ENCODE measurements at places on chromosomes 5 and 9.
A peak's percentile ranks its signal among the peaks of the same experiment; 100 is the strongest.

DNA sequence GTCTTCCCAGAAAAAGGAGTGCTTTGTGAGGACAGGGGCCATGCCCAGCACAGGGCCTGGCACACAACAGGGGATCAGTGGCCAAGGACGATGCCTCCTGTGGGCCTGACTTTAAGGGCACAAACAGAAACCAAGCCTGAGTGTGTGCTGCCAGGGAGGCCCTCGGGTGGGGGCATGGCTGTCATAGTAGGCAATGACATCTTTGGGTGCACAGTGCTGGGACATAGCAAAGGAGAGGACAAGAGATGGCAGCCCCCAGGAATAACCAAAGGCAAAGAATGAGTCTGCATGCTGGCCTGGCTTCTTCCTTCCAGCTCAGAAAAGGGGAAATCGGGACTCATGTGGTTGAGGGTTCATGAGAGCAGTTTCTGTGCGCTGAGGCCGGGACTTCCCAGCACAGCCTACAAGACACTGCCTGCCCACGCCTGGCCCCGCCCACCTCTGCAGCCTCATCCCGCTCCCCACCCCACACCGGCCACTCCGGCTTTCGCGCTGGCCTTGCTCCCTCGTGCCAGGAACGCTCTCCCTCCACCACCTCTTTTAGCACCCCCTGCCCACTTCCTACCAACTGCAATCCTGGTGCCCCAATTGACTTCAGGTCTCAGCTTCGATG is 13.8 kb upstream of the LHX2 start:
- DNase-seq: no peak

GRCh38 chr5:76204713-76205112 is 121.5 kb downstream of the SV2C start:
- DNase-seq: no peak

DNA sequence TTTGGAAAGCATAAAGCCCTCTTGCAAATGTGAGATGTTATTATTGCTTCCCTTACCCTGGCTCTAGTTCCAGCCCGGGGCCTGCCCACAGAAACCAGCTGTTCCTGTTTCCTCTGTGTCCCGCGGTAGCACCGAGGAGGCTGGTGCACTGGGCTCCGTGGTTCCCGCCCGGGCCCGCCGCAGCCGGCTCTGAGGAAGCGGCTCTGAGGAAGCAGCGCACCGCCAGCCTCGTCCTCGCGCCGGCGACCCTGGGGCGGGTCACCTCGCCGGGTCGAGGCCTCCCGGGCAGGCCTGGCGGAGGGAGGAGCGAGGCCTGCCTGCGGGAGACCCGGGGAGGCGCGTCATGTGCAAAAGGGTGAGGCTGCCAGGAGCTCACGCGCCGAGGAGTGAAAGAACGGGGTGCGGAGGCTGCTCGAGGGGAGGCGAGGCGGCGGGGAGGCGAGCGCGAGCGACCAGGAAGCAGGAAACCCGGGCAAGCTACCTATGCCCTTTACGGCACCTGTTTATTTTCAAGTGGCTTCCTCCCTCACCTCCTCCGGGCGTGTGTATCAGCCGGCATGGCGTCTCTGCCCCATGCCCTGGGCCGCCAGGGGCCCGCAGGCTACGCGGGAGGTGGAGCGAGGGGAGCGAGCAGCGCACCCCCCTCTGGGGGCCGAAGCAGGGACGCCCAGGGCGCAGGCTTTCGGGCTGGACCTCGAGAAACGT is 61.3 kb upstream of the MEGF10 start:
- DNase-seq: peak; percentile 48

DNA sequence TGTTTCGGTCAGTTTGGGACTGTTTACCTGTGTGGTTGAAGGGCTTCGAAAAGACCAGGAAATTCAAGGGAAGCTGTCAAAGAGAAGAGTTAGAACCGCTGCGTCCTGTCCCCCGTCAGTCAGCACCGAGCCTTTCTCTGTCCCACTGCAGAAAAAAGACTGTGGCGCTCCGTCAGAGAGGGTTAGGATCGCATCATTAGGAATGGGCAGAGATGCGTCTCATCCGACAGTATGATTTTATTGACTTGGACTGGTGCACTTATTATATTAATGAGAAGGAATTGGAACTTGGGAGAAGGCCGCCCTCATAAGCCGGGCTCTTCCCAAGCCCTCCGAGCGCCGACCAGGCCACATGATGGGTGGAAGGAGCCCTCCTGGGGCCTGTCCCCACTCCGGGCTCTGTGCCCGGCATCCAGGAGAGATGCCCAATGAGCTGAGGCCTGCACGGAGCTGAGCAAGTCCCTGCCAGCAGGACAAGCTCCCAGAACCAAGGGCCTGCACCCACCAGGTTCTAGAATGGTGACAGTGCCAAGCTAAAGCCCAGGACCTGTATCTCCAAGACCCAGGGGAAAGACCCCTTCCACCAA is 71.5 kb downstream of the NEK6 start:
- no peak for DNase-seq

- no peak for DNase-seq
These were observed 185.7 kb downstream of the GAPVD1 start for GRCh38 chr9:125447202-125447802.

- DNase-seq: no peak
These were observed 2.8 kb downstream of the CCL21 start for GRCh38 chr9:34707130-34707529.
